Stimulated activated CD8-positive, alpha-beta memory T cell treated with anti-CD3 and anti-CD28 coated beads, Interleukin-4, amount 100 ng/mL, for 24 hours (primary cell): ENCODE measurements at places on chromosomes 13 and 19.

GRCh38 chr13:84136582-84136981, 254.3 kb upstream of the SLITRK1 start:
- no peak for DNase-seq

DNA sequence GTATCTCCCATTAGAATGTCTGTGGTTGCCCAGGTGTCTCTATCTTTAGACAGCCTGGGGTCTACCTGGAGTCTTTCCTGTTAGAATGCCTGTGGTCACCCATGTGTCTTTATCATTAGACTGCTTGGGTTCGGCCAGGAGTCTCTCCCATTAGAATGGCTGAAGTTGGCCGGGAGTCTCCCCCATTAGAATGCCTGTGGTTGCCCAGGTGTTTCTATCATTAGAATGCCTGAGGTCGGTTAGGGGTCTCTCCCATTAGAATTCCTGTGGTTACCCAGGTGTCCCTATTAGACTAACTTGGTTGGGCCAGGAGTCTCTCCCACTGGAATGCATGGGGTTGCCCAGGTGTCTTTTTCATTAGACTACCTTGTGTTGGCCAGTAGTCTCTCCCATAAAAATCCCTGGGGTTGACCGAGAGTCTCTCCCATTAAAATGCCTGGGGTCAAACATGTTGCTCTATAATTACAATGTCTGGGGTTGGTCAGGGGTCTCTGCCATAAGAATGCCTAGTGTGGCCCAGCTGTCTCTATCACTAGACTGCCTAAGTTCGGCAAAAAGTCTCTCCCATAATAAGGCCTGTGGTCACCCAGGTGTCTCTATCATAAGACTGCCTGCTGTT, 1448.7 kb downstream of the UQCRFS1 start:
- DNase-seq = no peak

GRCh38 chr19:46824890-46825730, 25.5 kb downstream of the AP2S1 start:
- DNase-seq = no peak

DNA sequence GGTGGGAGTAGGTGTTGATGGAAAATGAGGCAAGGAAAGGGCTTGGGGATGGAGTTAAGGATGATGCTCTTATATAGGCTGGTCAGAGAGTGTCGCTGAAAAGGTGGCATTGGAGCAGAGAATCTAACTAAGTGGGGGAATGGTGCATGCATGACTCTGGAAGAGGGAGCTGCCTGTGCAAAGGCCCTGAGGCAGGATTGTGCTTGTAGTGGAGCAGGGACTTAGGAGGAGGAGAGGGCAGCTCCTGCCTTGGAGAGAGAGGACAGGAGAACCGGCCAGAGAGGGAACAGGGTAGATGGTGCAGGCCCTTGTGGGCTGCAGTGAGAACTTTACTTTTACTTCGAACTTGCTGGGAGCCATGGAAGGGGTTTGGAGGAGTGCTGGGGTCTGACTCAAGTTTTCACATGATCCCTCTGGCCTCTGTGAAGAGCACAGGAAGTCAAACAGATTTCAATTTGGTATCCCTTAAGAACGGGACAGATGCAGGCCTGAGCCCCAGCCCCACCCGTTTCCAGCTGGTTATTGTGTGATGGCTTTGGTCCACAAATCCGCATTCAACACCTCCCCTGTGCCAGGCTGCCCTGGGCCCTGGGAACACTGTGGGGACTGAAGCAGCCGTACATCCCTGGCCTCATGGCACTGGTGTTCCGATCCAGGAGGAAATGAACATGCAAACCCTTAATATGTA, 7.0 kb downstream of the AP2A1 start:
- DNase-seq = no peak

DNA sequence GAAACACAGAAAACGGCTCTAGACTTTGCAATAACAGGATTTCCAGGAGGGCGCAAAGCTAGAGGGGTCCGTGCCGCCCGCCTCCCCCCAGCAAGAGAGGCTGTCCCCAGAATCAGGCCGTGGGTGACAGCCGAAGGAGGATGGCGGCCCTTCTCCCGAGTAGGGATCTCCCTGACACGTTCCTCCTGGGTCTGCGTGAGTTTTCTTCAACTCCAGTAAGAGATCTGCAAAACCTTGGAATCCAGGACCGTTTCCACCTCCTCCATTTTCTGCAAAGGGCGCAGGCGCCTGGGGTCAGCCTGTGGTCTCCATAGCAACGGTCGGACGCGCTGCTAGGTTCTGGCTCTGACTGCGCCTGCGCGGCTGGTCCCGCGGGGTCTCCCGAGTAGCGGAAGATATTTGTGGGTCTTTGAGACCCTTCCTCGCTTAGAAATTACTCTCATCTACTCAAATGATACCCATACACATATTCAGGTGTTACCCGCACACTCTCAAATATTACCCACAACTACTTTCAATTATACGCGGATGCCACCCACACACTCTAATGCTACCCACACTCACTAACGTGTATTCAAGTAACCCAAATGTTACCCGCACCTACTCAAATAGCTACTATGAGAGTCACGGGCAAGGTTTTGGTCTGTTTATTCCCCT, 2.1 kb downstream of the PNMA8C start:
- DNase-seq = peak; percentile 42

- DNase-seq = no peak
Measured at GRCh38 chr19:29449371-29449770, 76.4 kb upstream of the VSTM2B start.

- DNase-seq = no peak
Measured at GRCh38 chr13:92843549-92843948, 383.1 kb upstream of the GPC6 start.

GRCh38 chr19:9584073-9584833, at the start of gene ZNF121:
Gene ZNF121 (minus strand): TSS chr19:9584504. CDS start chr19:9568097, 16,407 bp downstream.
- peak; percentile 75 for DNase-seq

DNA sequence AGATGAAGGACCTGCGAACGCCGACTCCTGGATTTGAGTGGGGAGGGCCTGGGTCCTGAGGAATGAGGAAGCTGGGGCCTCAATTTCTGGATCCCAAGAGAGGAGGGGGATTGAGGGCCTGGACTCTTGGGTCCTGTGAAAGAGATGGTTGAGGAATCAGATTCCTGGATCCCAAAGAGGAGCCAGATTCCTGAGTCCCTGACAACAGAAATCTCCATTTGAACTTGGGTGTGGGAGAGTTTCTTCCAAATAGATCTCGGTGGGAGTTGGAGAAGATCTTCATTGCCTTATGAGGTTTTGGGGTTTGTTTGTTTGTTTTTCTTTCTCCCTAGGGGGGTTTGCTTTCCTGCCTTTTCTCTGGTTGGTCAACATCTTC, 624 bp downstream of the PSENEN start:
- DNase-seq = no peak

DNA sequence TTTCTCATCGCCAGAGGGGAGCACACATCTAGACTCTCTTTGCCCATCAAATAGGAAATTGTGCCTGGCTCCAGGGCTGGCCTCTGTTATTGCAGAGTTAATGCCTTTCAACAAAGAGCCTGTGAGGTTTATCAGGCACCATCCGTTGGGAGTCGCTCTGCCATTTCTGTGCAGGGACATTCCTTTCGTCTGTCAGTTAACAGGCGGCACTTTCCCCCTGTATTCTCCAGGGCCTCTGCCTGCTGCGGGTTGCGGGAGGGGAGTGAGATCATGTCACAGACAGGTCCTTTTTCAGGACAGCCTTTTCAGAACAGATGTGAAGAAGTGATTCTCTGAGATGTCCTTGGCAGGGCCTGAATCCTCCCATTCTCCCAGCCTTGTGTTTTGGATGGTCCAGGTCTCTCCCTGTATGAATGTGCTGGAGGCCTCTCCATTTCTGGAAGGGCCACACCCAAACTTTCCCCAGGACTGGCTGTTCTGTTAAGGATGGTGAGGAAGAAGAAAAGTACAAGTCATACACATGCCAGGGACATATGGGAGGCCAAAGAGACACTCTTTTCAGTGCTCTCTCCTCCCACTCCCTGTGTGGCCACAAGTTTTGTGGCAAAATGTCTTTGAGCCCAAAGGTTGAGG, 14.9 kb downstream of the SERP2 start:
- DNase-seq = no peak

DNA sequence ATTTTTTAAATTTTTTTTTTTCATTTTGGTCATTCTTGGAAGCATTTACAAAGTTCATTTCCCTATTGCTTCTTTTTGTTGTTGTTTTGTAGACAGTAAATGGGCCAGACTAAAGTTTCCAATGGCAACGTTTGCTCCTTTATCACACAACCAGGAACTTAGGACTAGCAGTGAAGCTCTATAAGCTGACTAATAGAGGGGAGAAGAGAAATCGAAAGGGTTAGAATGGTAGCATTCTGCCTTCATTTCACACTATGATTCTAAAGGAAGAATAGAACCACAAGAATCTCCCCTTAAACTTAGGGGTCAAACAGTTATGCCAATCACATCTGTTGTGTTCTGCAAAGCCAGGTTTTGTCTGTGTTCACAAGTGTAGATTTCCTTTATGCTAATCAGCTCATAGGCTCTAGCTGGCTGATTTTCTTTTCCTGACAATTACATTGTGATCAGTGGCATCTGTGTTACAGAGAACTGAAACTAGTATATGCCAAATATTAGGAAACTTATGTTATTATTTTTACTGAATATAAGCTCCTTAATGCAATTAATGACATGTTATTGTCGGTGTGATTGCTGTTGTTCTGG, 467.3 kb downstream of the DACH1 start:
- DNase-seq = no peak

DNA sequence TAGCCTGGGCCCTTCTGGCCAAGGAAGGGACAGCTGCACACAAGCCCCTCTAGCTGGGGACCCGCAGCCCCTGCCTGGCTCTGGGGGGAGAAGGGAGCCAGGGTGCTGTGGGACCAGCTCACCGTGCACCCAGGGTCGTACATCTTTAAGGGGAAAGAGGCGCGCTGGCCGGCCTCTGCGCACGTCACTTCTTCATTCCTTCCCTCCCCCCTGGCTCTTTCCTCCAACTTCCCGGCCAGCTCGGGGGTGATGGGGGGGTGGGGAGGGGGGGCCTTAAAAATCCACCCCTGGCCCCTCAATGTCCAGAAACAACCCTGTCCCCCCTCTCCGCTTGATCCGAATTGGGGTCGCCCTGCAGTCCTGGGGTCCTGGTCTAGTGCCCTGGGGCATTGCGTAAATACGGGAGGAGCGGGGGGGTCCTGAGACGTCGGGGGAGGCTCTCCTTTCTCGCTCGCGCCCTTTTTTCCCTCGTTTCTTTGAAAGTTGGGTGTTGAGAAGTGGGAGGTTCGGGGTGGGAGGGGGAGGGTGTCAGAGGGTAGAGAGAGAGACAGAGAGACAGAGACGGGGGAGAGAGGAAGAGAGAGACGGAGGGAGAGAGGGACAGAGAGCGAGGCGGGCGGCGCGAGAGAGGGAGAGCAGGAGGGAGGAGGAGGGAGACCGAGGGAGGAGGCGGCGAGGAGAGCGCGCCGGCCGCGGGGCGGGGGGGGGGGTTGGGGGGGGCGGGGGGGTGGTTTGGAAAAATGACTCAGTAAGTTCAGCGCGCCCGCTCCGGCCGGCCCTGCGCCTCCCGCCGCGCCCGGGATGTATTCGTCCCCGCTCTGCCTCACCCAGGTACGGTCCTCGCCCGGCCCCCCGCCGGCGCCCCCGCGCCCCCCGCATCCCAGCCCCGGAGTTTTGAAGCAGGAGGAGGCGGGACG, at the start of gene NFIC:
Gene NFIC (plus strand): TSS at position 748 of the 917 bp plus-strand sequence. CDS start 54 bp downstream, at position 802.
- no peak for DNase-seq

- DNase-seq = no peak
Measured at GRCh38 chr13:39451860-39452301, 151.1 kb downstream of the LHFPL6 start.

DNA sequence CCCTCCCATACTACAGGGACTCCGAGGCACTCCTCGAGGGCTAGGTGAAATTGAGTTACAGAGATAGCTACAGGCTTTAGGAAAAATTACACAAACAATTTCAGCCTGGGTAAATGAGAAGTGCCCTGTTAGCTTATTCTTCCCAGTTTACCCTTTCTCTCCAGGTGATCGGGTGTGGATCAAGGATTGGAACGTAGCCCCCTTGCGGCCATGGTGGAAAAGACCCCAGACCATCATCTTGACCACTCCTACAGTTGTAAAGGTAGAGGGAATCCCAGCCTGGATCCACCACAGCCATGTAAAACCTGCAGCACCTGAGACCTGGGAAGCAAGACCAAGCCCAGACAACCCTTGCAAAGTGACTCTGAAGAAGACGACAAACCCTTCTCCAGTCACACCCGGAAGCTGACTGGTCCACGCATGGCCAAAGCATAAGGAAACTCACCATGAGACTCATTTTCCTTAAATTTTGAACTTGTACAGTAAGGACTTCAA, 600.6 kb downstream of the UQCRFS1 start:
- DNase-seq = no peak

- DNase-seq = no peak
Measured at GRCh38 chr13:38530492-38530891, 156.4 kb upstream of the FREM2 start.

DNA sequence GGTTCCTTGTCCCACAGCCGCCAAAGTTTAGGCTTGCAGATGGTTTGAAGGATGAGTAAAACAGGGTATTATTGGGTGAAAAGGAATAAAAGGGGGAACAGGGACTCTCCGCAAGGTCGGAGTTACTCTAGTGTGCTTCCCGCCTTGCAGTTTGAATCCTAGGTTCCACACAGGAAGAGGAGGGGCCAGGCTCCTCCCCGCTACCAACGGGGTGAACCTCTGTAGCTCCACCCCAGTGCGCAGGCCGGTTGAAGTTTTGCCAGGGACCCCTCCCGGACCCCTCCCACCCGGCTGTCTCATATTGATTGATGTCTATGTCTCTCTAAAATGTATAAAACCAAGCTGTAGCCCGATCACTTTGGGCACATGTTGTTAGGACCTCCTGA, 11.6 kb upstream of the GTF2F2 start:
- no peak for DNase-seq

GRCh38 chr19:14536926-14537692, 7.7 kb downstream of the TECR start:
- peak; percentile 29 for DNase-seq

DNA sequence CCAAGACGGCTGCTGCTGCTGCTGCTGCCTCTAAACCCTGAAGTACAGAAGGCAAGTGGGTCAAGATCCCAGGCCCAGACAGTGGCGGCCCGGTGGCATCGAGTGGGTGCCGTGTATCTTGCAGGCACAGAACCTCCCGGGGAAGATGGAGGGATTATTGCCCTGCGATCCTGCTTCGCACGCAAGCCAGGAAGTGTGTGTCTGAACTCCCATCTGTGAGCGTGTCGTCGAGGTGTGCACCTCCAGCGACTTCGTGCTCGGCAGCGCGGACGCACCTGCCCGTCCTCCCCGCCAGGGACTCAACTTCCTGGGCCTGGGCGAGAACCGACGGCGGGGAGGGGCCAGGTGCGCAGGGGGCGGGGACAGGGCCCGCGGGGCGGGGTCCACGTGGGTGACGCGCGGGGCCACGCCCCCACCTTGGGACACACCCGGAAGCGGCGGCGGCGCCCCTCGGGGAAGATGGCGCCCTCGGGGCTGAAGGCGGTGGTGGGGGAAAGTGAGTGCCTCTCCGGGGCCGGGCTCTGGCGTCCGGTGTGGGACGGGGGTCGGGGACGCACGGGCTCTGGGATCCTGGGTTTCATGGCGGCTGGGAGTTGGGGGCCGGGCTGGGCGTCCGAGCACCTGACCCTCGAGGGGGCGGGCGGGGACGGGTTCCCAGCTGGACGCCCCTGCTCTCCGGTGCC, at the start of gene STXBP2:
Gene STXBP2 (plus strand): TSS at position 420 of the 683 bp plus-strand sequence. CDS start 40 bp downstream, at position 460.
- peak; percentile 81 for DNase-seq

GRCh38 chr19:48961051-48961649, 4.0 kb upstream of the FTL start:
- no peak for DNase-seq
